ENCODE measurements at places on chromosomes 1 and 21. TPM values are rescaled to one million over a fixed set of nuclear protein-coding genes. Genes with fewer than 3 reads are reported as not detected.

The GJA5 gene
- not detected for total RNA-seq

The DIRAS3 gene
- not detected for total RNA-seq

The AGL gene
- 13.0 TPM for total RNA-seq

The LRRC7 gene
- not detected for total RNA-seq

The MTARC2 gene
- total RNA-seq: not detected

The OSBPL9 gene
- 42.7 TPM for total RNA-seq

The KCNE2 gene
- total RNA-seq: not detected

The TNFRSF4 gene
- 237 TPM for total RNA-seq

The S1PR1 gene
- 220 TPM for total RNA-seq

The KIF17 gene
- not detected for total RNA-seq

The PDZK1 gene
- 0.60 TPM for total RNA-seq

The CAMK2N1 gene
- total RNA-seq: 0.88 TPM

The TRIM67 gene
- not detected for total RNA-seq

The ZNF436 gene
- total RNA-seq: 6.1 TPM

The KIAA0040 gene
- 80.2 TPM for total RNA-seq

The SPRR1B gene
- total RNA-seq: not detected

The VTCN1 gene
- total RNA-seq: not detected

The UBE2U gene
- not detected for total RNA-seq

The SLC1A7 gene
- not detected for total RNA-seq

The KCNJ9 gene
- not detected for total RNA-seq

The RBP7 gene
- not detected for total RNA-seq

The DNAJC6 gene
- 5.4 TPM for total RNA-seq

The FLG2 gene
- 0.03 TPM for total RNA-seq

The CSTB gene
- total RNA-seq: 54.3 TPM

The LMNA gene
- total RNA-seq: 93.6 TPM

The ATP6V1G3 gene
- not detected for total RNA-seq

The TMPRSS15 gene
- total RNA-seq: not detected

The KRTAP11-1 gene
- total RNA-seq: not detected

The DPM3 gene
- total RNA-seq: 80.2 TPM

The LCE1C gene
- total RNA-seq: not detected

The SDC3 gene
- total RNA-seq: not detected

The TRPM2 gene
- total RNA-seq: 13.7 TPM

The COL8A2 gene
- total RNA-seq: not detected
